ENCODE measurements at places on chromosomes 1 and 21.
A peak's percentile ranks its signal among the peaks of the same experiment; 100 is the strongest.

- DNase-seq, result peak; percentile 7
Measured at GRCh38 chr1:229058111-229058561, 212.8 kb upstream of the RAB4A start.

DNA sequence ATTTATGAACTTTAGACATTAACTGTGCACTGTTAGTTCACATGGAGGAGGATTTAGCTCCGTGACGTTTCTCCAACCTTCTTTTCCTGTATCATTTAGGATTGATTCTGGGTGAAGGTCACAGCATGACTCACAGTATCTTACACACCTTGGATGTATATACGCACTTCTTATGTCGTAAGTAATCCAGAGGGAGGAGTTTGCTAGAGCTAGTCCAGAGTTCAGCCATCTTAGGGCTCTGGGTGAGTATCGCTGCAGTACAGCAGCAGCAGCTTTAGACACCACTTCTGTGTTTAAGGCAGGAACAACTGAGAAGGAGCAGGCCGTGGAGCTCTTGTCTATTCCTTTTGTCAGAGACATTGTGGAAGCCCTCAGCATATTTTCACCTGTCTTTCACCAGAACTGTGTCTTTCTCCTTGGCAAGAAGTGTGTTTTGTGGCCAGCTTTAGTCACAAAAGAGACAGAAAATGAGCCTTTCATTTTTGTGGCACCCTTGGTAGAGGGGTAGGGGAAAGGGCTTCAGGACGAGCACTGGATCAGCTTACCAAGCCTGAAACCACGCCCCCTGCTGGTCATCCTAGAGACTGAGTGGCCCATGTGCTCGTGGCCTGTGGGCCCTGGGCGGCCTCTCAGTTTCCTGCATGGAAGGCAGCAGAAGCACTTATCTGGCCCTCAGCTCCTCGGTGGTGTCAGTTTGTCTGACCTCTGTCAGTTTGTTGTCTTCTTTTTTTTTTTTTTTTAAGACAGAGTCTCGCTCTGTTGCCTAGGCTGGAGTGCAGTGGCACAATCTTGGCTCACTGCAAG lies 64.0 kb downstream of the ADARB1 start:
- DNase-seq, result peak; percentile 47

DNA sequence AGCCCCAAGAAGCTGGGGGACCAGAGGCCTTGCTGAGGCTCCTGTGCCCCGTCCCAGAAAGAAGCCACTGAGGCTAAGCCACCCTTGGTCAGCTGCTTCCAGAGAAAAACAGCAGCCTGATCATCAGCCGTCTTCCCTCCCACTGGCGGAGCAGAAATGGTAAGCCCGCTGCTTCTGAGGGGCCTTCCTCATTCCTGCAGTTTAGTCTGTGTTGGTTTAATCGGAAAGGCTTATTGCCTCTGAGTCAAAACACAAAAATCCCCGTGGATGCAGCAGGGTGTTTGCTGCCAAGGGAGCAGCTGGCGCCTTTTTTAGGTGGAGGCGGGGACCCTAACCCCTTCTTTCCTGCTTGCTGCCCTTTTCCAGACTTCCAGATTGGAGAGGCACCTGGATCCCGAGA lies 33.9 kb downstream of the SPSB1 start:
- DNase-seq, result no peak

DNA sequence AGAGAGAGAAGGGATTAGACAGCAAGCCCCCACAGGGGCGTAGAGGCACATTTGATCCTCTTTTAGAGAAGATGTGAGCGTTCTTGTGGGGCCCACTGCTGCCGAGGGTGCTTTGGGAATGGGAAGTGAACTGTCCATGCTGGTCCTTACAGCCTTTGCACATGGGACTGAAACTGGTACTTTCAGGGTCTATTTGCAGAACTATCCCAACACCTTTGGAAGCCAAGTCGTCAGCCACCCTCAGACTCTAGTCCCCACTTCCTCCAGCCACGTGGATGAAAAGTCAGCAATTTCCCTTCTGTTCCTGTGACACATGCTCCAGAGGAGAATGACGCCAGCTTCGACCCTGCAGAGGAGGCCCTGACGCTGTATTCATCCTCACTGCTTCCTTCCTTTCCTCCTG lies 2.6 kb upstream of the RAB7B start:
- no peak for DNase-seq

DNA sequence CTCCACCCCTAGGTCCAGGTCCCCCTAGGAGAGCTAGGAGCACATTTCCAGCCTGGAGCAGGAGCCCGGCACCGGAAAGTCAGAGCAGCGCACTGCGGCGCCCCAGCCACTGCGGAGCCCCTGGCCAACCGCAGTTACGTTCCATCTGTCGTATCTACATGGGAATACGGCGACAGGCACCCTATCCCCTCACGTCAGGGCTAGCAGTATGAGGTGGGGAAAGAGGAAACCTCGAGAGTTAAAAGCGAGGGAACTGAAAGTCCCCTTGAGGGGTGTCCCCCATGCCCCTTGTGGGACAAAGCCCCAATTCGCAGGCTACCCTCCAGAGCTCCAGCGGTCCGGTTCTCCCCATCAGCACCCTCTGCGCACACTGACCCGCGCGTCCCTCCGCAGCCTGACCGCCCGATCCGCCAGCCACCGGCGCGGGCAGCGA lies 995 bp downstream of the COLGALT2 start:
- DNase-seq, result no peak

DNA sequence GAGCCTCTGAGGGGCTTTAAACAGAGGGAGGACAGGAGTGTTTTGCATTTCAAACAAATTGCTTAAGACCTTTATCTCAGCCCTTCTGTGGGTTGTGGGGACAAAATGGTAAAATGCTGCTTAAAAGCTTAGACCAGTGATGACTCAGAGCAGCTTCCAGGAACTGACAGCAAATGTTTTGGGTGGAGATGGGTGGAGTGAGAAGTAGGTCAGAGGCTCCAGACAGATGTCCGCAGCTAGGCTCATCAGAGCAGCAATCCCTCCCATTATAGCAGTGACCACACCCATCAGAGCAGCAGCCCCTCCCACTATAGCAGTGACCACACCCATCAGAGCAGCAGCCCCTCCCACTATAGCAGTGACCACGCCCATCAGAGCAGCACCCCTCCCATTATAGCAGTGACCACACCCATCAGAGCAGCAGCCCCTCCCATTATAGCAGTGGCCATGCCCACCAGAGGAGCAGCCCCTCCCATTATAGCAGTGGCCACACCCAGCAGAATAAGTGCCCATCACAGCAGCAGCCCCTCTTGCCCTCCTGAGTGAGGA lies 532.2 kb downstream of the MATN1 start:
- DNase-seq, result peak; percentile 11

DNA sequence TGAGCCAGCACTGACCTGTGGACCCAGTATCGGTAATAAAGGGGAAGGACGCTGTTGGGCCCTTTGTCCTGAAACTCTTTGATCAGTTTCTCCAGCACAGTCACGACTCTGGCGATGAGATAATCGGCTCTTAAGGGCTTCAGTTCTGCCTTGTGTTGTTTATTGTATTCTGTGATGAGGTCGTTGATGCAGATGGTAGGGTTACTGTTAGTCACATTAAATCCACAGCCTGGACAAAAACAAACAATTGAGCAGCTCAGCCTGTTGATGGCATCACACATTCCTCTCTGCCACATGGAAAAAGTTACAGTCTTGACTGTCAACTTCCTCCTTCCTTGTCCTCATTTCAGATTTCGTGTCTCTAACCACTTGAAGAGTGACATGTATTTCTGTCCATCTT lies 57.6 kb downstream of the SIM2 start:
- no peak for DNase-seq

- DNase-seq, result no peak
Measured at GRCh38 chr1:176601348-176601747, 138.4 kb downstream of the PAPPA2 start.

GRCh38 chr21:35254006-35254764 lies 205.1 kb upstream of the RUNX1 start:
- DNase-seq, result no peak

DNA sequence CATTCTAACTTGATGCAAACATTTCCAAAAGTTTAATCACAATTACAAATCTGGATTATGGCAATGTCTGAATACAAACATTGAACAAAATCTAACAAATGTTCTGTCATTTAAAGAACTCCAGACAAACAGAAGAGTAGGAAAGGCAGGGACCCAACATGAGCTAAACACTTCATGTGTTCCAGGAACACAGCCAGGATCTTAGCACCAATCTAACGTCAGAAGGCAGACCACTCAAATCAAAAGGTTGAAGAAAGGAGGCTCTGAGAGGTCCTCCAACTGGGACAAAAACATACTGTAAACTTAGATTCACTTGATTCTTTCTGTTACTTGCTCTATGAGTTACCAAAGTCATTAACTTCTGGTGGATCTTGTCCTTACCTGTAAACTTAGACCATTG lies 374.0 kb downstream of the NEGR1 start:
- DNase-seq, result no peak

DNA sequence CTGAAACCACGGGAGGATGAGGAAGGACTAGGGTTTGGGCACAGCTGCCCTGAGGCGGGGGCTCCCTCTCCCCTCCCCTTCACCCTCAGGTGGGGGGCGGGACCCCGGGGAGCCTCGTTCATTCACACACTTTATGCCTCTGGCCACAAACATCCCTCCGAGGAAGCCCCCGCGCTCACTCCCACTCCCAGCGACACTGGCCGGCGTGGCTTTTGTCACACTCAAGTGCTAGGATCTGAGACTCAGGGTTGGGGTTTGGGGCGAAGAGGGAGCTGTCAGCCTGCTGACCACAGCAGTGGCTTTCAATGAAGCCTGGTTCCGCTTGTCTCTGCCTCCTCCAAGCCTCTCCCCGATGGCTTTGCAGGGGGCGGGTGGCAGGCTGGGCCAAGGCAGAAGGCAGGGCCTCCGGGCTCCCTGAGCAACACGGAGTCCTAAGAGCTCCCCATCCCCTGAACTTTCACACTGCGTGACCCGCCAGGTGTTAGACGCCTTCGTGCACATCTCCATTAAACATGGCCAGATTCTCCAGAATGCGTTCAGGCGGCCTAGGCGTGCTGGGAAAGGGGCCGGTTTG lies 178.1 kb downstream of the NPHP4 start:
- DNase-seq, result no peak

DNA sequence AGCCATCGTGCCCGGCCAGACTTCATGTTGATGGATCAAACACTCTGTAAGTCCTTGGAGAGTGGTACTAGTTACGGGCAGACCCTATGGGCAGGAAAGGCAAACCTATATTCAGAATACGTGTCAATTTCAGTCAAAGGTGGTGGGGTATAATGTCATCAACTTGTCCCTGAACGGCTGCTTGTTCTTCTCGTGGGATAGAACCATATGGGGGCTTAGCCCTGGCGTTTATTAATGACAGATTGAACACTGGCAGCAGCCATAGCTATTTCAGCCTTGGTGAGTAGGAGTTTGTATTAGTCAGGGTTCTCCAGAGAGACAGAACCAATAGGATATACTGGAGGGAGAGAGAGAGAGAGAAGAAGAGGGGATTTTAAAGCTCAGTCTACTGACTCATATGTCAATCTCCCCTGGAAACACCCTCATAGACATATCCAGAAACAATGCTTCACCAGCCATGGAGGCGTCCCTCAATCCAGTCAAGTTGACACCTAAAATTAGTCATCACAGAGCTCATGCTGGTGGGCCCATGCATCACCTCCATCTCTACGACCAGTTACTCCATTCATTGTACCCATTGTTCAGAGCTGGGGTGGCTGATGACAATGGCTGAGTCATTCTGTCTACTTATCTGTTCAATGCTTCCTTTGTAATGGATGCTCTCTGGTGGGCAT lies 16.1 kb upstream of the AQP10 start:
- no peak for DNase-seq

- no peak for DNase-seq
Measured at GRCh38 chr1:74197255-74197654, 721 bp downstream of the LRRIQ3 start.

All from T-helper 22 cell (primary cell).